ENCODE measurements at places on chromosomes 1 and 21.

DNA sequence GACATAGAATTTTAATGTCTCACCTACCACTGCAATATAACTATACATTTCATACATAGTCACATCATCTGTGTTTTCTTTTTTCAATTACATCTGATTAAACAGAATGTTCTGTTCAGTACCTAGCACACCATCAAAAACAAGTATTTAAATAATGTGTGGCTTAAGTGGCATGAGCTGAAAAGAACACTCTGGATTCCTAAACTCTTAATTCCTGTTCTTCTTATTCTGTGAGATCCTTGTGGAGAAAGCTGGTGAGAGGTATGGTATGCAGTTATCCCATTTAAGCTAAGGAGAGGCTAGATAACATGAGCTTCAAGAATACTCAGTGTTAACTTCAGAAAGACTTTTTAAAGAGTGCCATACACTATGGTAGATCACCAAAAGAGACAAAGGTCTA, 5.5 kb downstream of the TP53BP2 start:
- no peak for DNase-seq

GRCh38 chr1:115411371-115412063, 73.5 kb upstream of the NGF start:
- no peak for DNase-seq

GRCh38 chr1:237677979-237678378, 212.7 kb downstream of the ZP4 start:
- DNase-seq: no peak

GRCh38 chr21:33035147-33035546, 9.4 kb downstream of the OLIG2 start:
- DNase-seq: no peak

GRCh38 chr1:215754112-215754511, 187.0 kb downstream of the KCTD3 start:
- no peak for DNase-seq

GRCh38 chr21:37658121-37658816, 258.0 kb downstream of the KCNJ6 start:
- DNase-seq: no peak

- no peak for DNase-seq
These were observed 864.0 kb downstream of the LRRIQ3 start for GRCh38 chr1:73333847-73334503.

GRCh38 chr21:26563856-26564503, 9.1 kb downstream of the CYYR1 start:
- no peak for DNase-seq

DNA sequence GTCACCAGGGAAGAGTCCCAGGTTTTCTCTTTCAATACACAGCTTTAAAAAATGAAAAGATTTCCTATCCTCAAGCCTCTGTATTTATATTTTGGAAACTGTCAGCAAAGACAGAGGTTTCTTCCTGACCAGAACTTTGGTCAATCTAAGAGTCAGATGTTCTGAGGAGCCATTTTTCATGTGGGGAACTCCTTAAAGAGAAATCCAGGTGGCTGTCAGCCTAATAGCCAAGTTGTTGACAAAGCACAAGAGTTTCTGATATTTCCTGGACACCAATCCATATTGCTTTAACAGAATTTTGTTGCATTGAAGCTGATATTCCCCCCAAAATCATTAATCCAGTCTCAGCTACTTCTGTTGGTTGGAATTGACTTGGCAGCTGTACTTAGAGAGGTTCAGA, 318.6 kb upstream of the NFIA start:
- no peak for DNase-seq

- no peak for DNase-seq
These were observed 54.4 kb downstream of the SNRPE start for GRCh38 chr1:203915811-203916210.

DNA sequence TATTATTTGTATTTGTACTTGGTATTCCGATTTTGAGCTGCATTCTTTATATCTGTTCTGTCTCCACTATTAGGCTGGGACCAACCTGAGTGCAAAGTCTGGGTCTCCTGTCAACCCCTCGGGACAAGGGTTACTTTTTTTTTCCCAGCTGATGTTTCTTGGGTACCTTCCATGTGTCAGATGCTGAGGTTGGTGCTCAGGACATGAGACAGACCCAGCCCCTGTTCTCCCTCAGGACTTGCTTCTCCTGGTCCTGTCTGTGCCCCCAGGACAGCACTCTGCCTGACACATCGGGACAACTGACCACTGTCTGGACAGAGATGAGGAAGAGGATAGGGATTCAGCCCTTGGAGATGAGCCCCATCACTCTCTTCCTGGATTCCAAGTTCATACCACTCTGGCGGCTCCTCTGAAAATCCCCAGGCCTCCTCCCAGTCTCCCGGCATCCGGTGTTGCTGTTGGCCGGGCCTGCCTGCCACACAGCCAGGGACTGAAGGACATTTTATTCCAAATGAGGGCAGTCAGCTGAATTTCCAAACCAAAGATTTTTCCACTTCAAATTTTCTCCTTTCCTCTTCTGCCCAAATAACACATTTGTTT, 55.6 kb upstream of the FMOD start:
- DNase-seq: no peak

GRCh38 chr1:45010855-45011811, at the start of gene HECTD3:
Gene HECTD3, minus strand, starts transcription at chr1:45011324. Its CDS starts 67 bp downstream, at chr1:45011257.
- DNase-seq: peak; percentile 60

DNA sequence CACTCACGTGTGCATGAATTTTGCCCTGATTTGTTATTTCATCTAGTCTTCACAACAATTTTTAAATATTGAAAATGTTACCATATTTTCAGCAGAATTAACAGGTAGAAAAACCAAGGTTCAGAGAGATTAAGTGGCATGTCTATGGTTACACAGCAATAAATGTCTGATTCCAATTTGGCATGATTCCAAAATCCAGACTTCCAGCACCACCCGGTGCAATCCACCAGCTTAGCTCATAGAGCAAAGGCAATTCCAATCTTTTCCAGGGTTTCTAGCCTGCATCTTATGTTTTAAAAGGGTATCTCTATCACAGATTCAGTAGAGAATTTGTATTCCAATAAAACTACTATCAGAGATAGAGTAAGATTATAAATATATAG, 161.8 kb downstream of the TPR start:
- DNase-seq: no peak

GRCh38 chr1:16938351-16939321, 16.9 kb downstream of the CROCC start:
- no peak for DNase-seq

GRCh38 chr1:6859415-6860343, 74.4 kb downstream of the CAMTA1 start:
- DNase-seq: no peak

GRCh38 chr1:26132128-26132833, 20.7 kb downstream of the PDIK1L start:
- DNase-seq: no peak

DNA sequence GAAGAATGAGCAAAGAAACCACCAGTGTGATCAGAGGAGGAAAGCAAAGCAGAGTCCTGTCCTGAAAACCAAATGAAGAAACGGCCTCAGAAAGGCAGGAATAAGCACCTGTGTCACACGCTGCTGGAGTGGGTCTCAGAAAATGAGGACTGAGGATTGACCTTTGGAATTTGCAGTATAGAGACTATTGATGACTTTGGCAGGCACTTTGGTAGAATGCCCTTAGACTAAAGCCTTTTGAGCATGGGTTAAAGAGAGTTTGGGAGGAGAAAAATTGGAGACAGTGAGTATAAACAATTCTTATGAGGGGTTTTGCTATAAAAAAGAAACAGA, 43.2 kb downstream of the HENMT1 start:
- DNase-seq: no peak

GRCh38 chr1:28037946-28038345, 50.5 kb downstream of the EYA3 start:
- DNase-seq: no peak

DNA sequence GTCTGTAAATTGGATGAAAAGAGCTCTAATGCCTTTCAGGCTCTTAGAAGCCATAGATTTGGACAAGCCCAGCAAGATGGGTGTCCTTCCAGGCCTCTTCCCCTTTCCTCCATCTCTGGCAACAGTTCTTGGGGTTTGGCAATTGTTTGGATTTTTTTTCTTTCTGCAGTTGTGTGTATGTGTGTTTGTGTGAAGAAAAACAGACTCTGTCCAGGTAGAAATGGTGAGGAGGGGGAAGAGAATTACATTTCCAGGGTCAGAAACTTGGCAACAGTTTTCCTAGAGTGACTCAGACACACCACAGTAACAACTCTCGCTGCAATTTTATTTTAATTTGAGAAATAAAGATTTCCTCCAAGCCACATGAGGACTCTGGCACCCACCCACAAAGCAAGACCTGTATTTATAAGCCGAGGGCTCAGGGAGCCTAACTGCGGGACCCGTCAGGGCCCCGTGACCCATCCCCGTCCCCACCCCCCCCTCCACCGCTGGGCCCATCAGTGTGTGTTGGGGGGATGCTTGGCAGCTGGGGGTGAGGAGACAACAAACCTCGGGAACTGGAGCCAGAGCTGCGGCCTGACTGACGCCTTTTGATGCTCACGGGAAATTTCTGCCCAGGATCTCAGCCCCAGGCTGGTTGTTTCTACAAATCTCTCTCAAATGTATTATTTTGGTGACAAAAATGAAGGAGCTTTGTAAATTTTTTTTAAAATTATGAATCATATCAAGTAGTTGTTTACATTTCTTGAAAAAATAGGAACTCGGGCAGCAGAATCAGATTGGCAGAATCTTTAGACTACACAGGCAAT, 4.4 kb downstream of the TMEM200B start:
- DNase-seq: no peak

All from activated CD4-positive, alpha-beta T cell treated with anti-CD3 and anti-CD28 coated beads for 4 hours (primary cell).